Vagina (tissue), 2 donors: ENCODE measurements at places on chromosomes 1 and 21.
A peak's percentile ranks its signal among the peaks of the same experiment; 100 is the strongest.

- no peak for DNase-seq
Measured at GRCh38 chr1:221871056-221871455, 129.2 kb upstream of the DUSP10 start.

- DNase-seq: no peak
Measured at GRCh38 chr1:6614019-6614928, 743 bp downstream of the PHF13 start.

GRCh38 chr1:108504447-108504846, 54.3 kb downstream of the NBPF6 start:
- DNase-seq: no peak

GRCh38 chr1:192489047-192489446, 86.5 kb upstream of the RGS1 start:
- no peak for DNase-seq

- DNase-seq: peak; percentile 37
Measured at GRCh38 chr1:19220991-19221390, 10.9 kb upstream of the UBR4 start.

GRCh38 chr1:228860911-228861831, 125.9 kb downstream of the RHOU start:
- no peak for DNase-seq

GRCh38 chr1:193368302-193368701, 181.9 kb upstream of the B3GALT2 start:
- no peak for DNase-seq

DNA sequence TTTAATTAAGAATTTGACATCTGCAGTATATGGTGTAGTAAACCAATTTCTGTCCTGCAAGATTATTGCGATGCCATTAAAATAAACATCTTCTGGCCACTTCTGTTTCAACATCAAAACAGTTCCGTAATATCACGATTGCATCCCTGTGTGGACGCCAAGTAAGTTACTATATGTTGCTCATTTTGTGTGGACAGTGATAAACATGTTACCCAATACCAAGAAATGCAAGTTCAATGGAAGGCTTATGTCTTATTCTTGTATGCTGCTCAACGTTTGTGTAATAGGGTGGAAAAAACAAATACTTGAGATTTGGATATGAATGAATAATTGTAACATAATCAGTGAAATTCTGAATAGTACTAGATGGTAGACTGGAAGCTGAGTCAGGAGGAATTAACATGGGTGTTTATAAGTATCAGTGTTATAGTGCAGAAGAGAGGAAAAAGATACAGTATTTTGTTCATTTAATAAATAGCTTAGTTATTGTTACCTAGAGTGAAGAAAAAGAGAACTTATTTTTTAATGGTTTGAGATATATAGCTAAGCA, 15.2 kb downstream of the TTC3 start:
- DNase-seq: no peak

GRCh38 chr1:34787461-34788420, 5.1 kb upstream of the GJA4 start:
- no peak for DNase-seq

- no peak for DNase-seq
Measured at GRCh38 chr1:221723018-221723847, 18.7 kb downstream of the DUSP10 start.

DNA sequence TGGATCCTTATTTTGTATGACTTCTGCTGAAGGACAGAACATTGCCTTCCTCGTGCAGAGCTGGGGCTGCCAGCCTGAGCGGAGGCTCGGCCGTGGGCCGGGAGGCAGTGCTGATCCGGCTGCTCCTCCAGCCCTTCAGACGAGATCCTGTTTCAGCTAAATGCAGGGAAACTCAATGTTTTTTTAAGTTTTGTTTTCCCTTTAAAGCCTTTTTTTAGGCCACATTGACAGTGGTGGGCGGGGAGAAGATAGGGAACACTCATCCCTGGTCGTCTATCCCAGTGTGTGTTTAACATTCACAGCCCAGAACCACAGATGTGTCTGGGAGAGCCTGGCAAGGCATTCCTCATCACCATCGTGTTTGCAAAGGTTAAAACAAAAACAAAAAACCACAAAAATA, 27.5 kb upstream of the KDM4A start:
- no peak for DNase-seq

GRCh38 chr1:36656271-36656670, 173.6 kb upstream of the CSF3R start:
- DNase-seq: no peak

DNA sequence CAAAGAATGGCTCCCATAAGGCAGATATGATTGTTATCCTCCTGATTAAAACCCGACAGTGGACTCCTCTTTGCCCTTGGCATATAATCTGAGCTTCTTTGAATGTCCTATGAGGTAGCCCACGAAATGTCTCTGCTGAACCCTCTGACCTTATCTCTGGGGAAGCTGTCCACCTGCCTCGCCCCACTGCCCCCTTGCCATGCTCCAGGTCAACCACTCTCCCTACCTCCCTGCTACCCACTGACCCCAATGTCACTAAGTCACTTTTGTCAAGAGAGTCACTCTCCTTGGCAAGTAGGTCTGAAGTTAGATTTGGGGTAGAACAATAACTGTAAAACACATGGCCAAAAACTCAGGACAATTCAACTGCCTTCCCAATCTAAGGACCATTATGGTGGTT, 54.5 kb downstream of the UTP25 start:
- DNase-seq: peak; percentile 7

DNA sequence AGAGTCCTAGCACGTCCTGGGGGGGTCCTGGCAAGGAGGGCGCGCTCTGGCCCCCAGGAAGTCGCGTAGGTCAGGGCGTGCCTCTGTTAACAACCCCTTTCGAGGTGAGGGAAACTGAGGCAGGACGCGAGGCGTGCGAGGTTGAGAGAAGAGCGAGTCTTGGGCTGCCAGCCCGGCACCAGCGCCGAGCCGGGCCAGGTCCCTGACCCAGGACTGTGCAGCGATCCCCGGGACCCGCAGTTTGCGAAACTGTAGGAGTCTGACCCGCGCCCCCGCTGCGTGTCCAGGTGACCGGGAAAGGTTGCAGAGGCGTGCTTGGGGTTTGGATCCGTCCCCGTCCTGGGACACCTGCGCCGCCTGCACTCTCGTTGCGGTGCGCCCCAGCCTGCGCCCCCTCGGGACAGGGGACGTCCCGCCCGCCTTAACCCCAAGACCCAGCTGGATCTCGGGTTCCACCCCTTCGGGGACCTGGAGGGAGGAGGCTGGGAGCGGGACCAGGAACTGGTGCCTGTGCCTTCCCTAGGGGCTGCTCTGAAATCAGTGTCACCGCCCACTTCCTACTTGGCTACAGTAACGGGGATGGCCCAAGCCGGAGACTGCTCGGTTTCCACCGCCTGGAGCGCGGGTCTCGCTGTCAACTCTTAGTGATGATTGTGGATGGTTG, 493 bp downstream of the DISC1 start:
- DNase-seq: no peak

DNA sequence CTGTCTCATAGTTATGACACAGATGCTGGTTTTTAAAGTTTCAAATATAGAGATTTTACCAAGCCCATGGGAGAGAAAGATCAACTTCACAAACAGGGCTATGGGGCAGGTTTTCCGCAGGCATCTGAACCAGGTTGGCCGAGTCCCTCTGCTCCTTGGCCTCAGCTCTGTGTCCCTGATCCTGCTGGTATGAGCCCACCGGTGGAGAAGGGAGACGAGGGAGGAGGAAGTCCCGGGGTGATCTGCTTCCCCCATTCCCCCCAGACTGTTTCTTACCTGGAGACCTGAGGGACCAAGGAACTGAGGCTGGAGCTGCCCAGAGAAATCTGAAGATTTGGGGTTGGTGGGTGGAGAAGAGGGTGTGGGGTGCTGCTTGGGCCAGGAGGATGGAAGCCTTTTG, 28.9 kb upstream of the BTG2 start:
- peak; percentile 67 for DNase-seq

DNA sequence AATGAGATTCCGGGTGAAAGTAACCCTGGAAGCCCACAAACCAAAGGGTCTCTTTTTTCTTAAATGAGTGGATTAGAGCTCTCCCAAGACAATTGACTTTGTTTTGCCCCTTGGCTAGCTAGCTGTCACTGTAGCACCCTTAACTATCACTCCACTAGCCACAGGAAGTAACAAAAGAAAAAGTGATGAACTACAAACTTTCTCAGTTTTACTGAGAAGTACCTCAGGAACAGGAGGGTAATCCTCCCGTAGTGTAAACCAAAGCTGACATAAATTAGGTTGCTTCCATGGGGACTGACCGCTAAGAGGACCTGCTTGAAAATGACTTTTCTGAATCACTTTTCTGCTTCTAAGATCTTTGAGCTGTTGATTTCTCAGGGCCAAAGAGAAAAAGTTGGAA, 240.1 kb downstream of the BARHL2 start:
- DNase-seq: no peak

- DNase-seq: no peak
Measured at GRCh38 chr1:218827486-218827885, 346.2 kb upstream of the LYPLAL1 start.

DNA sequence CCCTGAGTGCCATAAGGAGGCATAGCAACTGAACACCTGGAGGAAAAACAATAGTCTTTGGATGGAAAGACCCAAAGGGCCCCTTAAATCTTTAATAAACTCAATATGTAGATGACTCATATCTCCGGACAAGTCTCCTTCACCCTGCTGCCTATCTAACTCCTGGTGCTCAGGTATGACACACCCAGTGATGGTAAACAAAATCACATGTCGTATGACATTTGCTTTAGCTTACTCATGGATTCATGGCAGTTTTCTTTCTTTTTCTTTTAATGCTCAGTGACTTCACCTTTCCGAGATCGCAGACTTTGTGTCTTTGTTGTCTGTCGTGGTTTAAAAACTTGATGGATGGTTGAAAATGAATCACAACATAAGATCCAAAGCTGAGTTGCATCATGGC, 208.5 kb upstream of the PROX1 start:
- no peak for DNase-seq

- no peak for DNase-seq
Measured at GRCh38 chr21:42559326-42559725, 45.7 kb downstream of the SLC37A1 start.

GRCh38 chr1:156910309-156910782, 10.1 kb upstream of the LRRC71 start:
- no peak for DNase-seq

DNA sequence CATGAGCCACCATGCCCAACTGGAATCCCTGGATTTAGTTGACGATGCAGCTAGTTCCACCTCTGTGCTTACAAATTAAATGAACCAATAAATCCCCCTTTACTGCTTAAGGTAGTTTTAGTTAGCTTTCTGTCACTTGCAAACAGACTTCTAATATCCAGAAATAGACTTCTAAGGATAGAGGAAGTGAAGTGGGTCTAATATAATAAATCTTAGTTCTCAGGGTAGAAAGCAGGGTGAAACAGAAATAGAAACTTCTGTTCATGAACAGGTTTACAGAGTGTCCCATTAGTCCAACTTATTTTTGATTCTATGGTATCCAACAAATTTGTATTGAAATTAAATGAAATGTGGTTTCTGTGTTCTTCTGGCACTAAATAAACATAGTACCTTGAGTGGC, 20.1 kb downstream of the BCAS2 start:
- no peak for DNase-seq

DNA sequence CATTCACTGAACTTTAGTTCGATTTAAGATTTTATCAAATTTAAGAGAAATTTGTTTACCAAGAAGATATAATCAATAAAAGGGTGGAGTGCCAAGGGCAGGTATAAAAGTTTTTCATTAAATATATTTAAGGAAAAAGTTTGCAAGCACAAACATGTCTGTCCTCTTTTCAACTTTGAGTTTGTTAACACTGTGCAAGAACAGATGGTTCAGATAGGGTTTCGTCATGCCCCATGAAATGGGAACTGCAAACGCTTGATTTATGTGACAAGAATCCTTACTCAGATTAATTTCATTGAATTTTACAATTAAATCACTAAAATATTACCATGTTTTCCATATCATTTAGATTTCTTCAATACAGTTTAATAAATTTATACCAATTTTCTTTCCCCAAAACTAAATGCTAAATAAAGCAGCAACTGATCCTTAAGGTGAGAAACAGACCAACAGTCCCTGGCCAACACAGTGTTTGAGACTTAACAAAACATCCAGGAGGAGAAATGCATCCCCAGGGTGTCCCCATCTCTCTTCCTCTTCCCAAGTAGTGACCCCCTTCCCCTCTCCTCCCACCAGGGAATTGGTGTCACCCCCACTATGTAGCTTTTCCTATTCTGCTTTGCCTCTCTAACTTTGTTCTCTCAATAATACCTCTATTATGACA, 292.9 kb downstream of the LTN1 start:
- no peak for DNase-seq

GRCh38 chr1:209786146-209786545, 1.8 kb upstream of the C1orf74 start:
- DNase-seq: no peak

DNA sequence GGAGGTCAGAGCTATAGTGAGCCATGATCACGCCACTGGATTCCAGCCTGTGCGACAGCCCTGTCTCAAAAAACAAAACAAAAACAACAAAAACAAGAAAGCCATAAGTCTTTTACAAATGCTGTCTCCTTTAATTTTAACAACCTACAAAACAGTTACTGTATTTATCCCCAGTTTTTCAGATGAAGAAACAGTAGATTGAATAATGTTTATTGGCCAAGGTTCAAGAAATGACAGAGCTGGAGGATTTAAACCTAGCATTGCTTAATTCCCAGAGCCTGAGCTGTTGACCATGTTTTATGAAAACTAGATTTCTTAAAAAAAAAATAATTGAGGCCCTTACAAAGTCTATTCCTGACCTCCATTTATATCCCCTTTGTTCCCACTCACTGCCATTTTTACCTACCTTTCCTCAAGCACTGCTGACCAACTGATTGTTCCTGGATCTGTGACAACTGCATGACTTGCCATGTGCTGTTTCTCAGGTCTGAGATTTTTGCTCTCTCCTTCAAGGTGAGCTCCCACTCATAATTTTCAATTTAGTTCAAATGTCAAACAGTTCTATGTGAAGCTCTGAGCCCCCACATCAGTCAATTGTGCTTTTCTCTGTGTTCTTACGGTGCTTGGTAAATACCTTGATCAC, 140.8 kb downstream of the CHRM3 start:
- no peak for DNase-seq

- no peak for DNase-seq
Measured at GRCh38 chr1:229434005-229434640, at the start of gene ACTA1. TSS of gene ACTA1 (minus strand) at chr1:229434094. CDS start at chr1:229433115, 979 bp downstream.

DNA sequence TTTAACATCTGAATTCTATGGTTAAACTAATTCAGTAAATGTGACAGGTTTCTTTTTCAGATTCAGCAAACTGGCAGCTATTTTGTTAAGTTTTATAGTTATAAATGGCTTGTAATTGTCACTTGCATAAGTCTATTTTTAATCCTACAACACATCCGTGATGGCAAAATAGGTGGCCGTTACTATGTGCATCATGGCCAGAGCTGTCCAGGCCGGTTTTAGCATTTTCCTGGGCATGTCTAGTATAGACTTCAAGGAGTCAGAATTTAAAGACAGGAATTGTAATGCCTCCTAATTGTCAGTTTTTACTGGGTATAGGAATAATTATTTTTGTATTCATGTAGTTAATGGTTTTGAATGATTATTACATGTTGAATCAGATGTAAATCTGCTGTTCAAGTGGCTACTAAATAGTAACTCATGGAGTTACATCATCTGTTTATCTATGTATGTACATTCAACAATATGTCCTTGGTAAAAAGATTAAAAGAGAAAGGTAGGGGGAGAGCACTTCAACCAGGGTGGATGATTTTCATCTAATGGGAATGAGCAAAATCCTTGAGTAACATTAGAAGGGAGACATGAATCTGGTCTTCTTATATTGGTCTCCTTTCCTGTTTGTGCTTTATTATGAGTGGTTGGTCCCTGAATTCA, 3.2 kb upstream of the B3GALT2 start:
- DNase-seq: no peak

- DNase-seq: no peak
Measured at GRCh38 chr1:84721152-84721551, 30.9 kb upstream of the SSX2IP start.

GRCh38 chr1:234976861-234977680, 151.6 kb downstream of the TOMM20 start:
- DNase-seq: no peak
